ENCODE measurements at places on chromosomes 7 and 10. TPM values are rescaled to one million over a fixed set of nuclear protein-coding genes. Genes with fewer than 3 reads are reported as not detected.

Gene LEP
- not detected for polyA plus RNA-seq

Gene FAM185A
- 3.1 TPM for polyA plus RNA-seq

Gene PRPS1L1
- polyA plus RNA-seq = not detected

Gene HOXA3
- polyA plus RNA-seq = not detected

Gene CC2D2B
- polyA plus RNA-seq = 0.28 TPM

Data from IgD-negative memory B cell (primary cell).